ENCODE measurements at places on chromosomes 6 and 20.

GRCh38 chr6:105152880-105153279 lies 26.9 kb downstream of the POPDC3 start:
- DNase-seq, result no peak

DNA sequence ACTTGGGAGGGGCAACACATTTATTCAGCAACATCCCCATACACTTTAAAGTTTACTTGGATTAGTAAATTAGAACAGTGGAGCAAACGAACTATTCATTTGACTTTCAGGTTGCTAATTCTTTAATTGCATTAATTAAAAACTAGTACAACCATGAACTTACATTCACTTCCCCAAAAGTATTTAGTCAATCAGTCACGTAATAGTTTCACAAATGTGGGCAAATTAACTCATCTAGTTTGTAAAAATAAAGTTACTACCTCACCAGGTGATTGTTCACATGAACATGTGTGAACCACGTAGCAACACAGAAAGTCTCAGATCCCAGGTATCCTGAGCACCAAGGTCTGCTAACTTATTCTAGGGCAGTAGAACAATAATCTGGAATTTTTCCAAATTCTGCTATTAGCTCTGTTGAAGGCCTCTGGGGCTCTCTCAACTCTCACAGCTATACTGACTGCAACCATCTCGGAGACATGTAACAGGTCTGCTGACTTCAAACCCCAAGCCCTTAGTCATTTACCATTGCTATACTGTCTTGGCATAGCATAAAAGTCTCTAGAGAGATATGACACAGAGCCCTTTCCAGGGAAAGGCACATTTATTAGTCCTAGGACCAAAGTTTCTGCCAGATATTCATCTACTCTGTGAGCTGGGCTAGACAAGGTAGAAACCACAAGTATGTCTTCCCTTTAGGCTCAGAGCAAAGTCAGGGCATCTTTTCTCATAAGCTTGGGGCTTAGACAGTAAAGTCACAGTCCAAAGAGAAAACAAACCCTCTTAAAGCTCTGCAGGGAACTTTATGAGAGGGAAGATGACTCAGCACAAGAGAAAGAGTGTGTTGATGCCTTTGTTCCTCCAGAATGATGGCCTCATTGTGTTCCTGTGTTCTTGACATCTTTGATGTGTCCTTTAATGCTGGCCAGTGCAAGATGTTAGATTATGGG lies 50.9 kb upstream of the CCDC28A start:
- no peak for DNase-seq

GRCh38 chr6:157101166-157101565 lies 222.2 kb downstream of the TMEM242 start:
- no peak for DNase-seq

DNA sequence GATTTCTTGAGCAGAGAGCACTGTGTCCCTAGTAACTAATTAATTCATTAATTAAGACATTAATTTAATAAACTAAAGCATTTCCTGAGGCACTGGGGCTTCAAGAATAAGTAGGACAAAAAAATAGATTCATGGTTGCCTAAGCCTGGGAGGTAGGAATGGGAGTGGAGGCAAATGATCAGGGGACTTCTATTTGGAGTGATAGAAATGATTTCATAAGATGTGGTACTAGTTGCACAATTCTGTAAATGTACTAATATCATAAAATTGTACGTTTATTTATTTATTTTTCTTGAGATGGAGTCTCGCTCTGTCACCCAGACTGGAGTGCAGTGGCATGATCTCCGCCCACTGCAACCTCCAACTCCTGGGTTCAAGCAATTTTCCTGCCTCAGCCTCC lies 287.2 kb downstream of the KHDC1L start:
- no peak for DNase-seq

Measured in activated CD4-positive, alpha-beta T cell treated with anti-CD3 and anti-CD28 coated beads, Interleukin-2, amount 50 U/mL, for 4 hours (primary cell).